ENCODE measurements at places on chromosomes 4 and X.

- no peak for DNase-seq
These were observed 35.4 kb downstream of the ZNF41 start for GRCh38 chrX:47447607-47448006.

DNA sequence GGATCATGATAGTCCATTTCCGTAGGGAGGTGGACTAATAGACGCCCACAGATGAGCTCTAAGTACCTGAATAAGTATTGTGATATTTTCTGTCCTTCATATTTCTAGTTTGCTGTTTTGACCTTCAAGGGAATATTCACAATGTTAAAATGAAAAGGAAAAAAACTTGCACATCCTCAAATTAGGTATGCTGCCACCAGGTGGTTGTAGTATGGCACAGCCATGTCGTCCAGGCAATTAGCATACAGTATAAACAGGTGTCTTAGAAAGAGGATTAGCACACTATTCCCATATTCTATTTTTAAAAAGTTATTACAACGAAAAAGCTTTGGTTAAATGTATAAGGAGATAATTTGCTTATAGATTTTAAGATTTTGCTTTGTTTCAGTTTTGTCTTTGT, 802.0 kb downstream of the RPA4 start:
- peak; percentile 13 for DNase-seq

DNA sequence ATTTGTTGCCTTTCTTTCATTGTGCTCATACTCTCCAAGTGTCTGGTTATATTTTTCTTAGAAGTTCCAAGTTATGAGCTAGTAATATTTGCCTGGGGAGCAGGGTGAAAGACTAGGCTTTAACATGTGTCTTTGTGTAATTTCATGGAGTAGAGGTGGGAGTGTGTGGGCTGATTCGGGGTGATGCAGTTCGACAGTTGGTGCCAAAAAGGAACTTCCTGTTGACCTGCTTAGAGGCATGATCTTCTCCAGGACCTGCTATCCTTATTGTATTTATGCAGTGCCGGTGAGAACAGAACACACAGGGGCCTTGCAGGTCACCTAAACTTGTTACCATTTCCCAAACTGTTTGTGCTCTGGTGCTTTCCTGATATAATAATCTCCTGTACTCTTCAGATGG, 21.2 kb downstream of the USP53 start:
- DNase-seq: peak; percentile 29

DNA sequence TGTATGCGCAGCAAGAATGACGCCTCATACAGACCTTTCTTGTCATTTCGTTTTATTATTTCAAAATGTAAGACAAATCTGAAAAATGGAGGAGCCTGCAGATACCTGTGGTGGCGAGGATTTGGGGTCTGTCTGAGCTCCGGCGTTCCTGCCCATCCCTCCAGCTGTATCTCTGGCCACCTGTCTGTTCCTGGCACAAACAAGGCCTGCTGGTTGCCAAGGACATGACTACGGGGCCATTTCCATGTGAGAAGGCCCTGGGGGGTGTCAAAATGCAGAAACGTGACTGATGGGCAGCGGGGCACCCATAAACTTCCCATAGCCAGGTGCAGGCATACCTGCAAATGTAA, 591 bp upstream of the TSPAN7 start:
- DNase-seq: no peak

DNA sequence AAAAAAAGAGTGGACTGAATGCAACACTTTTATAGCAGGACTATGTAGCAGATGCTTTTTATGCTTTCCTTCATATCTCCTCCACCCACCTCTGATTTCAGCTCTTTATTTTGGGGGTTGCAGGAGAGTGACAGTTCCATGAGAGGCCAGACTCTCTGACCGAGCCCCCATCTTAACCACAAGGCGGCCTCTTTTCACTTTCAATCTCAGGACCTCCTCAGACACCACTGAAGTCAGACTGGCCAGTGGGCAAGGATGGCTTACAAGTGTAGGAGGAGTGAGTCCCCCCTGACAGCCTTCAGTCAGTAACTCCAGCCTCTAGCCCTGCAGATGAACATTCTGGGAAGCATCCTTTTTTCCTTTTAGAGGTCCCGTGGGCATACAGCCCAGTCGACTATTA, 140.8 kb downstream of the FRAS1 start:
- DNase-seq: no peak

DNA sequence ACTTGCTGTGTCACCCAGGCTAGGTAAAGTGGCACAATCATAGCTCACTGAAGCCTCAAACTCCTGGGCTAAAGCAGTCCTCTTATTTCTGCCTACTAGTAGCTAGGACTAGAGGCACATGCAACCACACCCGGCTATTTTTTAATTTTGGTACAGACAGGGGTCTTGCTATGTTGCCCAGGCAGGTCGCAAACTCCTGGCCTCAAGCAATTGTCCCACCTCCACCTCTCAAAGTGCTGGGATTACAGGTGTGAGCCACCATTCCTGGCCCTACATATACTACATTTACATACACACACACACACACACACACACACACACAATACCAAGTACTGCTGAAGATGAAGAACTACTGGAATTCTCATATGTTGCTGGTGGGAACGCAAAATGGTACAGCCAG, 26.9 kb downstream of the SMIM31 start:
- no peak for DNase-seq

DNA sequence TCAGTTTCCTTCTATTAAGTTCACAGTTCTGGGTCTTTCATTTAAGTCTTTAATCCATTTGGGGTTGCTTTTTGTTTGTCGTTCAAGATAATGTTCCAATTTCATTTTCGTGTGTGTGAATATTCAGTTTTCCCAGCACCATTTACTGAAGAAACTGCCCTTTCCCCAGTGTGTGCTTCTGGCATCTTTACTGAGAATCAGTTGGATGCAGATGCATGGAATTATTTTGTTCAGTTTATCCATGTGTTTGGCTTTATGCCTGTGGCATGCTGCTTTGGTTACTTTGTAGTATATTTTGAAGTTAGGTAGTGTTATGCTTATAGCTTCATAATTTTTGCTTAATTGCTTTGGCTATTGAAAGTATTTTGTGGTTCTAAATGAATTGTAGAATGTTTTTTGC, 163.8 kb upstream of the HDX start:
- no peak for DNase-seq

DNA sequence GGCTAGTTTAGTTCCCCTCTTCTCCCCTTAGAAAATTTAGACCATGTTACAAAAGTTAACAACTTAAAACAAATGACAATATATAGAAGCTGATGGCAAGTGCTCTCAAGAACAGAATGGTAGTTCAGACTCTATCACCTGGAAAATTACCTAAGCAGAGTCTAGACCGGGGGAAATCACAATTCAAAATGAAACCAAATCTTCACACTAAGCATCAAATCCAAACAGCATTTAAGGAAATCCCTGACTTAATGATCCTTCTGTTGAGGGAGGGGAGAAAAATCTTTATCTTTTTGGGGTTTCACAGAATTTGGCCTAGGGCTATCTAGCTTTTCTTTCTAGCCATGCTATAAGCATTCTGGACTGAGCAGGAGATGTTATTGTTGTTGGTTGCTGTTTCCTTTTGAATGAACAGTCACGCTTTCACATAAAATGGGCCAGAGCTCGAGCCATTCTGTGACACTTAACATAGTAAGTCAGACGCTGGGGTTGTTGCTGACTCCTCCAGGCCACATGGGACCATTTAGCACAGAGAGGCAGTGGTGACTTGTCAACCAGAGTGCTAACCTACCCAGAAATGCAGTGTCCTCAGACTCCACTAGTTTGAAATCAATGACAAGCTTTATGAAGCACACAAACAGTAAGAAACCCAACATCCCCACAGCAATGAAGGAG, 16.0 kb upstream of the LSM6 start:
- DNase-seq: peak; percentile 22

DNA sequence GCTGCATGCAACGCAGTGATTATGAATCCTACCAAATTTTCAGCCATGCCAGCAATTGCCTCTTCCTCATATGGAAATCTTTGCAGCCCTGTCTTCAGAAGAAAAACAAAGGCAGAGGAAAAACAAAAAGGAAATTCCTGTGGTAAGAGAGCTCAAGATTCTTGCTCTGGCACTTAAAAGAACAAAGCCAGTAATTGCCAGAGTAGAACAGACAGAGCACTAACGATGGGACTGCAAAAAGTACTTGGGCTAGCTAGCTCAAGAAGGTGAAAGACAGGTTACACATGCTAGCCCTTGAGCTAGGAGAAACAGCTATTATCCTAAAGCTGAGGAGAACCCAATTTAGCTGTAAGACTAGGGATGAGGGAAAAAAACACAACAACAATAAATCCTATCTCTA, 582.3 kb downstream of the KCNIP4 start:
- no peak for DNase-seq

DNA sequence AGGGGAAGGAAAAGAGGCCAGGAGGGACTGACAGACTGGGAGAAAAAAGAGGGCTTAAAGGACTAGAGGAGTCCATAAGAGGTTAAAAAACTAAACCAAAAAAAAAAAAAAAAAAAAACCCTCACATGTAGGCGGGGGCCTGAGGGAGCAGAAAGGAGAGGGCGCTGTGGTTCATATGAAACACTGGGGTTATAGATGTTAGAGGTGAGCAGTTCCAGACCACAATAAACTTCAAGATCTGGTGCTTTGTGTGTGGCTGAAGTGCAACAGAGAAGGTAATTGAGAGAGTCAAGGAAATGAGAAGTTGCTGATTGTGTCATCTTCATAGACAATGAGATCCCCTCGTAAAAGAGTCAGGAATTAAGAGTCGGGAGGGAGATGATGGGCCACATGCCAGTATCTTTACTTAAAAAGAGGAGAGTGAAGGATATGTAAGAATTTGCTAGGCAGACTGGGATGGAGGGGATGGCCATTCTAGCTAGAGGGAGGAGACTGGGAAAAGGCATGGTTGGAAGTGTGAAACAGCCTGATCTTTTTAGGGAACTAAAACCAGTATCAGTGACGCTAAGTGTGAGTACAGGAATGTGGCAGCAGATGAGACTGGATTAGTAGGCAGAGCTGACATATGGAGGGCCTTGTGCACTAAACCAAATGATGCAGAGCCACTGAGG, 18.4 kb upstream of the OGT start:
- DNase-seq: no peak

- no peak for DNase-seq
These were observed 171.8 kb upstream of the TBL1X start for GRCh38 chrX:9293051-9293496.

- no peak for DNase-seq
These were observed 15.8 kb downstream of the CAMK2D start for GRCh38 chr4:113745711-113746110.

- DNase-seq: no peak
These were observed 780.7 kb downstream of the PCDH18 start for GRCh38 chr4:136751556-136751955.

DNA sequence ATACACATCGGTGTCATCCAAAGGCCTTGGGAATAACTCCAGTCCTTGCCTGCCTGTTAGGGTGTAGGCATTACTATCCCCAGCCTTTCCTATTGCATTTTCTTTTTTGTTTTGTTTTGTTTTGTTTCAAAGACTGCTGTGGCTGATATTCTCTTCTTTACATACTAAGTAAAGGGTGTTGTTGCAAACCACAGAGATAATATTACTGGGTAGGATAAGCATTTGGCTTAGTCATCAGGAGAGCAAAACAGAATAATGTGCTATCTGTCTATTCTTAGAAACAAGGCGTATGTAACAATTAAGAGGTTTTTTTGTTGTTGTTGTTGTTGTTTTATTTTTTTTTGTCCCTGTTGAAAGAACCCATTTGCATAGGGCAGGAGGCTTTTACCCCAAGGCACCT, 41.8 kb downstream of the UGT2B28 start:
- no peak for DNase-seq

DNA sequence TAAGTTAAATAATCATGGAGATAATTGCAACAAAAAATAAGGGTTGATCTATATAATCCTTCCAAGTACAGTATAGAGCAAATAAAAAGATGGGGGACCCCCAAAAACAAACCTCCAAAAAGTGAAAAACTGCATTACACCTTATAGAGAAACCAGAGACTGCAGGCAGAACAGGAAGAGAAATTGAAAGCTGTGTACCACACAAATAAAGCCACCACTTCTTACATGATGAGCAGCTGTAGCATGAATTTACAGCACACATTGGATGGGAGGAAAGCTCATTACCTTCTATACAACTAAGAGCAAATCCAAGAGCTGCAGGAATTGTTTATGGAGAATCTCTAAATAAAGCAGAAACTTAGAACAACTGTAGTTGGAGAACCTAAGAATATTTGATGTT, 152.4 kb upstream of the PDE5A start:
- DNase-seq: no peak

DNA sequence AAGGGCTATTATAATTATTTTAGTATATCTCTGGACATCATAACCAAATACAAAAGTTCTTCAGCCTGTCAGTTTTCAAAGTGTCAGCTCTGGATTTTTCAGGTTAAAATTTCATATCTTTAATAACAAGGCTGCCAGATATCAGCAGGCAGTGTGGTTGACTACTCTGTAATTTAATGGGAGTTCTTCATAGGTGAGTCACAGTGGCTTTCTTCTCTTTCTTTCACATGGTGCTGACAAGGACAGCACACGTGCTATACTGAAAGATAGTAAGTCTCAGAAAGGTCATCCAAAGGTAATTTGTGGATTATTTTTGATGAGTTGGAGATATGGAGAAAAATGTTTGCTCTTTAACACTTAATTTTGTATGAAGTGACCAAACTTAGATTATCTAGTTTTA, 43.2 kb downstream of the GALNT7 start:
- DNase-seq: peak; percentile 3

GRCh38 chr4:3403348-3403906, 38.3 kb upstream of the HGFAC start:
- DNase-seq: no peak

GRCh38 chr4:3310301-3311094, 17.7 kb downstream of the RGS12 start:
- no peak for DNase-seq

- DNase-seq: no peak
These were observed 12.0 kb downstream of the NHSL2 start for GRCh38 chrX:71922686-71923085.

DNA sequence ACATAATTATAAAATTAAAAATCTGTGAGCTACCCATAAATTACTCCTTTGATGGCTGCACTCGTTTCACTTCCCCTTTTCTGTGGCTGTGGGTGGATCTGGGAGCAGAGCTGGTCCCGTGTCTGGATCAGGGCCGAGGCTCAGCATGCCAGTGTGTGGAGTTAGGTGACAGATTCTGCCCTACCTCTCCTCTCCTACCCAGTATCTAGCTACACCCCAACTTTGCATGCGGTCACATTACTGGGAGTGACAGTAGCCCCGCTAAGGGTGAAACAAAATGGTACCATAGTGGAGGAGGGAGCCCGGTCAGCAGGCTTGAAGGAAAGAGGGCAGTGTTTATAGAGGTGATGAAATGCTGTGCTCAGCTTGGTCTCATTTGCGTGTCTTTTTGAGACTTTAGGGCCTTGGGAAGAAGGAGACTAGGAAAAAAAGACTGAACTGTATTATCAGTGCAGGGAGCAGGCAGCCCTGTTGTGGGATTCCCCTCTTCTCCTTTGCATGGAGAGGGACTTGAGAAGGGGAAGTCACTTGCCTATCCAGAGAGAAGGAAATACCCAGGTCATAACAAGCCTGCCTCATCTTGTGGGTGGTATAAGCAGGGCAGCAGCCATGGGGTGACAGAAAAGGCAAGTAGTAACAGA, 48.4 kb downstream of the ARHGAP10 start:
- no peak for DNase-seq

GRCh38 chrX:143472347-143472938, 44.8 kb downstream of the SPANXN3 start:
- DNase-seq: no peak

- DNase-seq: no peak
These were observed 116.1 kb downstream of the AMMECR1 start for GRCh38 chrX:110201799-110202198.
